ENCODE measurements at places on chromosomes 3 and 15.

DNA sequence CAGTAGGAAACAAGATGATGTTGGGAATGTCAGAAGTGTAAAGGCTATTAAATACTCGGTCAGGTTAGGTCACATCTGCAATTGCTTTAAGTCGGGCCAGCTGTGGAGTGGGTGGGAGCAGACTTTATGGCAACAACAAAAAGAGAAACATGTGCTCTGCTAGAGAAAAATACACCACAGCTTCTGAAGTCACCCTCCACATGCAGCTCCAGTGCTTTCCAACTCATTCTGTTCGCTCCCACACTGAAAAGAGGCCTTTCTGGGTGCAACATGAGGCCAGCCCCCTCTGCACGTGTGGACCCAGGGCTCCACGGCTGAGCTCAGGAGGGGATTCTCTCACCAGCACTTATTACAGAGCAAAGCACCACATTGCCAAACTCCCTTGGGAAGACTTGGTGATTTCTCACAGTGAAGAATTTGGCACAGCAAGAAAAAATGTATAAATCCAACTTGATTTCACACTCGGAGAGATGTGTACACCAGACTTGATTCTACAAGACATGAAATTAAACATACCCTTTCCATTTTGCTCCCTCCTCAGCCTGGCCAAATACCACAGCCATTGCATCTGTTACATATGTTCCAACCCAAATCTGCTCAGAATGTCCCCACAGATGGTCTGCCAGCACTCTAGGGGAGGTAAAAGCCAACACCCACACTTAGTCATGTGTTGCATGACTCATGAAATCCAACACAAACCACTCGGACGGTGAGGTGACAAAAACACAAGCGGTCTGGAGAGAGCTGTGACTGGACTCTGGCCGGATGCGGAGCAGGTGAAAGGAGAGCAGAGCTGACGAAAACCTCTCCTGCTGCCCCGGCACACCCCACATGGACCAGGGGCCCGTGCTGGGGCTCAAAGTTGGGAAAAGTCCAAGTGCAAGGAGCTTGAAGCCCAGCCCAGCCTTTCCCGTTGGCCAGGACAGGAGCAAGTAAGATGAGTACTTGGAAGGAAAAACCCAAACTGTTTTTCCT, 74.6 kb downstream of the ITGB5 start:
- no peak for DNase-seq

- no peak for DNase-seq
Observed at GRCh38 chr3:18489939-18490338, 64.8 kb upstream of the SATB1 start.

DNA sequence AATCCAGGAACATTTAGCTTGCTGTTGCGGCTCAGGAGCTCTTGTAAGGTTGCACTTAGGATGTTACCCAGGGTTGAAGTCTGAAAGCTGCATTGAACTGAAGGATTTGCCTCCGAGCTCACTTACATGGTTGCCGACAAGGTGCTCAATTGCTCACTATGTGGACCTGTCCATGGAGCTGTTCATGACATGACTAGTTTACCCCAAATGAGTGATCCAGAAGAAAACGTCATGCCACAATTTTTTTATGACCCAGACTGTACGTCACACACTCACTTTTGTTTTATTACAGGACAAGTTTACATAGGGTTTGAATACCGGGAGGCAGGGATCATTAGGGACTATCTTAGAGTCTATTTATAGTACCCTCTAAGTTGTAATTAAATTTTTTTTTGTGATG, 21.0 kb upstream of the CLDN11 start:
- DNase-seq = no peak

DNA sequence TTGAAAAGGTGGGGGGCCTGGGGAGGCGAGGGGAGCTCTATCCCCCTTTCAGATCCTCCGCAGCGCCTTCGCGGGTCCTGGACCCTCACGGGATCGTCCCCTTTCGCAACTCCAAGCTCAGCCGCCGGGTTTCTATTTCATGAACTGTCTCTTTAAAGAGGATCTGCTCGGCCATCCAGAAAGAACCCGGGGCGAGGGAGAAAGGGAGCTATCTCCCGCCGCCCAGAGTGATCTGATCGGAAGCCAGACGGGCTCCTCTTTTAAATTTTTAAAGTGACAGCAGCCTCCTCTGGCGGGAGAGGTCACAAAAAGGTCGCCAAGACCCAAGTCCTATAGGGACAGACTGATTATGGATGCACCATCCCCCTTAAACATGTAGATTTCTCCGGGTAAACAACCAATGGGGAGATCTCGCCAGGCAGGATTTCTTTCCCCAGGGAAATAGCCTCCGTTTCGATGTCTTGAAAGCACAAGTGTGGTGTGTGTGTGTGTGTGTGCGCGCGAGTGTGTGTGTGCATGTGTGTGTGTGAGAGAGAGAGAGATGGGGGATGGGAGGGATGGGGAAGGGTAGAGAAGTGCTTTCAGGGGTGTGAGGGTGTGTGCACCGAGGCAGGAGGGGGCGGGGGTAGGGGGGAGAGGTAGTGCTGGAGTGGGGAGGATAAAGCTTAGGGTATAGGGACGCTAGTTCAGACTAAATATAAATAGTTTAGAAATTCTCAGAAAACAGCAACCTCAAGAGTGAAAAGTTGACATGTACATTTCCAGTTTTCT, 516.1 kb downstream of the MECOM start:
- no peak for DNase-seq

- no peak for DNase-seq
Observed at GRCh38 chr3:156094391-156094790, 26.0 kb upstream of the KCNAB1 start.

- no peak for DNase-seq
Observed at GRCh38 chr3:151880416-151880690, 6.9 kb downstream of the SUCNR1 start.

- no peak for DNase-seq
Observed at GRCh38 chr15:56086566-56086965, 93.2 kb upstream of the NEDD4 start.

DNA sequence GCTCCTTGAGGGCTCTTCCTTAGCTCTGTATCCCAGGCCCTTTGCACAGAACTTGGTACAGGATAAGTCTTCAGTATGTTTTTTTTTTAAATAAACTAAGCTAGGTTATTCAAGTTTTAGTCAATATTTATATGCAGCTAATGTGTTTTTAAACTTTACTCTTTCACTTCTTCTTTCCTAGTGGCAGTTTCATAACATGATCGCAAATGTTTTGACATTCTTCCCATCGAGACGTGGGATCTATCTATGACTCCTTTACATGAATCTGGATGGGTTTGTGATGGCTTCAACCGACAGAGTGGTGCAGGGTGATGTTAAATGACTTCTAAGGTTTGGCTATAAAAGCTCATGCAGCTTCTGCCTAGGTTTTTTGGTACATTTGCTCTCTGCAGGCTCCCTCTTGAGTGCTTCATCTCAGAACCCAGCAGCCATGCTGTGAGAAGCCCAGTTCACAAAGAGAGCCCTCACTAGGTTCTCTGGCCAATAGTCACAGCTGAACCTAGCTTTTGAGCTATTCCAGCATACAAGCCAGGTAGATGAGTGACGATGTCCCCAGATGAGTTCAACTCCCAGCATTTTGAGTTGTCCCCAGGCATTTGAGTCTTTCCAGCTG, 13.5 kb upstream of the MECOM start:
- DNase-seq = no peak

GRCh38 chr3:149796026-149796425, 3.7 kb upstream of the ANKUB1 start:
- DNase-seq = no peak
